ENCODE measurements at places on chromosomes 5 and 9.

DNA sequence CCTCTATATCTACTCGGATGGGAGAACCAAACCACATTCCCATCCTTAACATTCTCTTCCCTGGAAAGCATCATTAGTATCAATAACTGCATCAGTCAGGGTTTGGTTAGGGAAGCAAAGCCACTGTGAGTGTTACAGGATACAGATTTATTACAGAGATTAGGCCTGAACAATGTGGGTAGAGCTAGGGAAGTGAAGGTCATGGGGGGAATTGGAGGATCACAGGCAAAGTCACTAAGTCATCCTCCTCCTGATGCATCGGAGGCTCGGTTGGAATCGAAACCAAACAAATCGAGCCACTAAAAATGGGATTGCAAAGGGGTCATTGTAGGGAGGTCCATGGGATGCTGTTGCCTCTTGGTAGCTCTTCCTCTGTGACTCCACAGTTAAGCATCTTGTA lies 61.8 kb upstream of the ZBTB43 start:
- DNase-seq = no peak

GRCh38 chr5:63456279-63456678 lies 506.0 kb downstream of the HTR1A start:
- no peak for DNase-seq

GRCh38 chr5:10542055-10542550 lies 21.8 kb upstream of the ANKRD33B start:
- DNase-seq = no peak

DNA sequence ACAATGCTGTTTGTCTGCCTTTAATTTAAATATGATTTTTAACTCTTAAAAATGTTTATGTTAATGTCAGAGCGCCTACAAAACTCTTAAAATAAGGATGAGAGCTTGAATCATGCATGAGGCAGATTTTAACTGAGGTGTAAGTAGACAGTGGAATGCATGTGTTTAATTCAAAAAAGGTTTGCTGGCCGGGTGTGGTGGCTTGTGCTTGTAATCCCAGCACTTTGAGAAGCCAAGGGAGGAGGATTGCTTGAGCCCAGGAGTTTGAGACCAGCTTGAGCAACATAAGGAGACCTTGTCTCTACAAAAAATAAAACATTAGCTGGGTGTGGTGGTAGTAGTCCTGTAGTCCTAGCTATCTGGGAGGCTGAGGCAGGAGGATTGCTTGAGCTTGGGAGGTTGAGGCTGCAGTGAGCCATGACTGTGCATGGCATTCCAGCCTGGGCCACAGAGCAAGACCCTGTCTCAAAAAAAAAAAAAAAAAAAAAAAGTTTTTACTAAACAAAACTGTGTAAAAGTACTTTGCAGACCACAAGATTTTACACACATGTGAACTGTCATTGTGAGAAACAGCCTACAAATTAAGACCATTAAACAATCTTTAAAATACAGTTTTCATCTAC lies 21.1 kb downstream of the NDST1 start:
- DNase-seq = no peak

GRCh38 chr5:170584450-170585058 lies 80.7 kb downstream of the KCNIP1 start:
- DNase-seq = no peak

Measured in smooth muscle cell of the brain vasculature (primary cell).